ENCODE measurements at places on chromosomes 2 and 18. TPM values are rescaled to one million over a fixed set of nuclear protein-coding genes. Genes with fewer than 3 reads are reported as not detected.

Gene CRYGC
- total RNA-seq: not detected

Gene NAT8
- not detected for total RNA-seq

DNA sequence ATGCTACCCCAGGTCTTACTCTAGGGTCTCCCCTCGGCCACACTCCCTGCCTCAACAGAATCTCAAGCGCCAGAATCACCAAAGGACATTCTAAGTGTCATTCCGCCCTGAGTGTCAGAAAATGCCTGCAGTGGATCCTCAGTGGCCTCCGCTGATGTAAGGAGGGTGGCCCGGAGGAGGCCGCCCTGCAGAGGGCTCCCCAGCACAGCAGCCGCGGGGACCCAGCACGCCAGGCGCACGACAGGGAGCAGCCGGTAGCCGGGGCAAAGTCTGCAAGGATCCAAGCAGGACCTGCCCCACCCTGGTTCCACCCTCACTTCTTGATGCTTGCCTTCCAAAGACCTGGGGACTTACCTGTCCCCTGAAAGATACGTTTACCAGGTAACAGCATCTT lies 54.2 kb upstream of the ID2 start:
- no peak for DNase-seq

DNA sequence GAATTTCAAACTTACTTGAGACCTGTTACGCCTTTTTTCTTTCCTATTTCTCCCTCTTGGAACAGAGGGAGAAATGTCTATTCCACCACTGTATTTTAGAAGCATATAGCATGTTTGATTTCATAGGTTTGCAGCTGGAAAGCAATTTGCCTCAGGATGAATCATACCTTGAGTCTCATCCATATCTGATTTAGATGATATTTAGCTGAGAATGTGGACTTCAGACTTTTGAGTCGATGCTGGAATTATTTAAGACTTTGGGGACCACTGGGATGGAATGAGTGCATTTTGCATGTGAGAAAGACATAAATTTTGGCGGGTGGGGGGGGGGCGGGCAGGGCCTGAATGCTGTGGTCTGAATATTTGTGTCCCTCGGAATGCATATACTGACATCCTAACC lies 282.7 kb upstream of the STON1 start:
- DNase-seq: no peak

DNA sequence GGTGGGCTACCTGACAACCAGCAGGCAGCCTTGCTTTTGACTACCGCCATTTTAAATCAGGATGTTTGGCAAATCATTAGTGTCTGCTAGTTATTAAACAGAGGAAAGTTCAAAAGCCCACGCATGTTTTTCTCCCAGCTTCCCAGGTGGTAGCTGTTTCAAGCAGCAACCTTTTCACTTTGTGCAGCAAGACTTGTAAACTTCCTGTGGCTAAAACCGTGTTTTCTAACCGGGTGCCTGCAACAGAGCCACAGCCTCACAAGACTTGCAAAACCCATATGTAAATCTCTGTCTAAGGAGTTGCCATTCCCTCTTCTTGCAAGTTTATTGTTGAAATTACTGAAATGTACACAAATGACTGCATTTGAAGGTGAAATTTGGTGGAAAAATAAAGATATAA lies 633.1 kb downstream of the BCL11A start:
- no peak for DNase-seq

DNA sequence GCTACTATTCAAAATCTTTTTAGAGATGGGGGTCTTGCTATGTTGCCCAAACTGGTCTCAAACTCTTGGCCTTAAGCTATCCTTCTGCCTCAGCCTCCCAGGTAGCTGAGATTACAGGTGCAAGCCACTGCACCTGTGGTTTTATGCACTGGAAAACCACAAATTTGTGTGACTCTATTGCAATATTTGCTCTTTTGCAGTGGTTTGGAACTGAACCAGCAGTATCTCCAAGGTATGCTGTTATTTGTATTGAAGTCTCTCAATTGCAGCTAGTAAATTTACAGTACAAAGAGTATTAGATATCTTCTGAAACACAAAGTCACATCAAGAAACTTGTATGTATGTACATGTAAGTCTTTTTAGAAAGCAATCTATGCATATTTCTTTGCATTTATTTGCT lies 46.2 kb downstream of the PPP4R1 start:
- no peak for DNase-seq

Gene SCYGR4
- total RNA-seq: not detected

- no peak for DNase-seq
These were observed 623.2 kb upstream of the ID2 start for GRCh38 chr2:8058652-8059051.

GRCh38 chr2:118222672-118223421 lies 134.6 kb downstream of the INSIG2 start:
- no peak for DNase-seq

Gene TXNDC2
- not detected for total RNA-seq

Gene ADRA2B
- total RNA-seq: 0.04 TPM

- DNase-seq: no peak
These were observed 36.2 kb downstream of the DIPK1C start for GRCh38 chr18:74420926-74421325.

DNA sequence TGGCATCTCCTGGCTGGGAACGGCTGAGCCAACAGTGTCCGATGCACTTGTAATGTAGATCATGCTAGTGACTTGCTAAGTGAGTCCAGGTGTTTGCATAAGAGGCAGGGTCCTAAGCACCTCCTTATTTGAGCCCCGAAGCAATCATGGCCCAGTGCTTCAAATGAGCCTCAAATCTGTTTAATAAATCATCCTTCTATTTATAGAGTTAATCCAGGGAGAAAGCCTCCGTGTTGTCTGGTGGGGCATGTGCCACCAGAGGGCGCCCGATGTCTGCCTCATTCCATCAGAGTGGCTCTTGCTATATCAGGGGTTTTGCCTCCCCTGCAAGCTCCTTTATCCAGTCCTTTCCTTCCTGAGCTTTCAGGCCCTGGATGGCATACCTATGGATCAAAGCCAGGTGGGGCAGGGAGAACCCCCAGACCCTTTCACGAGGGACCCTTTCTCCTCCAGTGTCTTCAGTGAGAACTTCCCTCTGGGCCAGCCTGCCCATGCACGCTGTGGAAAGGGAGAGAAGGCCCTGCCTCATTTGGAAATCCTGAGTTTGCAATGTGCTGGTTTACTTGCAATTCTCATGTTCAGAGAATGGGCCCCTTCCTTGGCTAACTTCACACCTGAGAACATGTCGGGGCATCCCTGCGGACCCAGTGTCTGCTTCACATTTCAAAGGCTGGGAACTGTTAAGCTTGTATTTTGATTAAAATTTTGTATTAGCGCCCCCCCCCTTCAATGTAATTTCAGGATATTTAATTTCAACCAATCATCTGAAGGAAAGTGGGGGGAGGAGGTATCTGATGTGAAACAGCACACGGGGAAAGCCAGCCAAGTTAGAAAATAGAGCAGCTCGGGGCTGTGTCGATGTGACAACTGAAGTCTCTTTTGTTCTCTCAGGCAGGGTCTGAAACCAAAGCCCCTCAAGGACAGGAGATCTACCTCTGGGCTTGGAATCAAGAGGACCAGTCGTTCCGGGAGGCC lies 39.7 kb downstream of the RDH14 start:
- DNase-seq: no peak

GRCh38 chr2:24919506-24920097 lies 435 bp downstream of the ADCY3 start:
- DNase-seq: no peak

DNA sequence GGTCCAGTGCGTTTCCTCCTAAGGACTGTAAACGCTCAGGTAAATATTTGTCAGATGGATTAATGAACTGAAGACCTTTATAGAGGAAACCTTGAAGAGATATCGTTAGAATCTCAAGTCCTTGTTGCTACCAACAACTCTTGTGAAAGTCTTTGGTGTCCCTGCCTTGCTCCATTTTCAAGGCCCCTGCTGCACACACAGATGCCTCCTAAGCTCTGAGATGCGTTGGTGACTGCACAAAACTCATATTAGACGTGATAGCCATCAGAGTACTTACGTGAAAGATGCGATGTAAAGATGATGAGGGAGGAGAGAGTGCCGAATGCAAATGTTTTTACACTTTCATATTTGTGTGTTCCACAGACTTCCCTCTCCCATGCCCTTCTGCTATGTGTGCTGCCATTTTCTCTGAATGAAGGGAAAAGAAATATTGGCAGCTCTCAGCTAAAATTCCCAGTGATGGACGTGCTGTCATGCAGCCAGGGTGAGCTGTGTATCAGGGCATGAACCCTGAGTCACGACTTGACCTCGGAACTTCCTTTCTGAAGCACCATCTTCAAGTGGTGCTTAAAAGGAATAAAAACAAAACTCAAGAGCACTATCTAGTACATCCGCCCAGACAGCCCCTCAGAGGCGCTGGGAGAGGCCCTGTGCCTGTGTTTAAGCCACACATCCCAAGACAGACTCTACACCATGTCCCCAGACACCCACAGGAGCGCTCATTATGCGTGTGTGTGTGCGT lies 117.4 kb downstream of the FAM210A start:
- DNase-seq: no peak

DNA sequence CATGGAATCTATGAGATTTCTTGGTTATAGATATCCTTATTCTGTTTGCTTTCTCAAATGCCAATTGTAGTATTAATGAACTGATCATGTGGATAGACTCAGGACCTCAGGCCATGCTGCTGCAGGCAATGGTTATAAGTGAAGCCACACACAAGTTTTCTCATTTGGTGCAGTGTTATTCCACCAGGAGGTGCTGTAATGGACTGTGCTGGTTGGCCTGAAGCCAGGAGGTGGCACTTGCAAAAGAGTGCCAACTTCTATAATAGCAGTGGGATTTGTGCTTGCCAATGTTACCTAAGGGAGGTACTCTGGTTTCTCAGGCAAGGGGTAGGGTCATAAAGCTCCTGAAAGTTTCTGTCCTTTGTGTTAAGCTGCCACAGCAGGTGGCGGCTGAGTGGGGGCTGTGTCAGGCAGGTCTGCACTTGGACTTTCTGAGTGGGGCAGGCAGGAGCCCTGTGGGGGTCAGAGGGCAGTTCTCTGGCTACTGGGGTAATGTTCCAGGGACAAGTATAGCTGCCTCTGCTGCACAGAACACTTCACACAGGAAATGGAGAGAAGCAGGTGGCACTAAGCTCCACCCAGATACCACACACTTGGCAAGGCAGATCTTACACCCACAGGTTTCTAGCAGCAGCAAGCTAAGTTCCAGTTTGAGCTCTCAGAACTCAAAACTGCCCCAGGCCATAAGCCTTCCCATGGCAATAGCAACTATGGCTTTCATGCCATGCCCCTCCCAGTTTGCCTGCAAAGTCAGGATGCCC lies 352.6 kb upstream of the CWC22 start:
- DNase-seq: no peak

Gene C2orf74
- 8.7 TPM for total RNA-seq

GRCh38 chr2:141341444-141341843 lies 789.4 kb downstream of the LRP1B start:
- no peak for DNase-seq

GRCh38 chr2:44392338-44392943 lies 30.7 kb downstream of the CAMKMT start:
- DNase-seq: no peak

DNA sequence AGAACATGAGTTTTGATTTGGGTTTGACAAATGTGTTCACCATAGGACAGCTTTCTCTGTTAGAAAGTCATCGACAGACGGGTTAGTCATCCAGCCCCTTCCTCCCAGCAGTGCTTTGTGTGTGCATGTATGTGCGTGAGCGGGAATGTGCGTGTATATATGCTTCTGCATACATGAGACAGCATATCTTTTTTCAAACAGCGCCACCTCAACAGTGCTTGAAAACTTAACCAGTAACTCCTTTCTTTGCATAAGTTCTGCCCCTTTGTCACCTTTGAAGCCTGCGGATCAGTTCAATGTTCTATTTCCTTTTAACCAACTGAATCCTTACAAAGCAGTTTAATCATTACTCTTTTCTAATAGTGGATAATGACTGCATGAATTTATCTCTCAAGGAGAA lies 351.4 kb downstream of the LPIN1 start:
- no peak for DNase-seq

- no peak for DNase-seq
These were observed 32.0 kb downstream of the XDH start for GRCh38 chr2:31382452-31383120.

DNA sequence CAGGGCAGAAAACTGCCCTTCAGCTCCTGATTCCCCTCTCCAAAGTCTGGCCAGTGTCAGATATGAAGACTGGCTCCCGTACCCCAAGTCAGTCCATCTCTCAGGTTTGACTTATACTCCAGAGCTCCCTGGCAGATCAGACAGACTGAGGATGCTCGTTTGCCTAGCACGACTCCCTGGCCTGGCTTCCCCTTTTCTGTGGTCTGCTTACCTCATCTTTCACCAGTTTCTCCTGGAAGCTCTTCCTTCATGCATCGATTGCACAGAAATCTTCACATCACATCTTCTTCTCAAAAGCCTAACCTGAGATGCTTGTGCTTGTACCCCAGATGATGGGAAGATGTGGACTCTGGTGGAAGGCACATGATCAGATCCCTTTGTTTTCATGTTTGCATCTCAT lies 387.9 kb upstream of the POU3F3 start:
- no peak for DNase-seq

DNA sequence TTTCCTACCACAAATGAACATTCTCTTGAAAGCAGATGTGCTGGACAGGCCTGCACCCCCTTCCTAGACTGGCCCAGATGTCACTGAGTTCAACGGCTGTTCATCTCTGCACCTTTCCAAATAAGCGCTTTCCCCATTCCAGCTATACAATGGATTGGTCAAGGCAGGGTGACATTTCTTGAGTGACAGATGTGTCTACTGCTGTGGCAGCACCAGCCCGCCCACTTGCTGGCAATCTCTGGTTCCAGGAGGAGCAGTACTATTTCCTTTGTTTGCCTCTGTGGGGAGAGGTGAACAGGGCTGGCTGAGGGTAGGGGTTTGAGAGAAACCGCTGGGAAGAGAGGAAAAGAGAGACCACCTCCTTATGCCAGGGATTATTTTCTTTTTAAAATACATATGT lies 269.5 kb upstream of the POU3F3 start:
- DNase-seq: no peak

- no peak for DNase-seq
These were observed 208.1 kb downstream of the IKZF2 start for GRCh38 chr2:212943351-212943750.

- no peak for DNase-seq
These were observed 55.4 kb downstream of the EML4 start for GRCh38 chr2:42224422-42225067.

DNA sequence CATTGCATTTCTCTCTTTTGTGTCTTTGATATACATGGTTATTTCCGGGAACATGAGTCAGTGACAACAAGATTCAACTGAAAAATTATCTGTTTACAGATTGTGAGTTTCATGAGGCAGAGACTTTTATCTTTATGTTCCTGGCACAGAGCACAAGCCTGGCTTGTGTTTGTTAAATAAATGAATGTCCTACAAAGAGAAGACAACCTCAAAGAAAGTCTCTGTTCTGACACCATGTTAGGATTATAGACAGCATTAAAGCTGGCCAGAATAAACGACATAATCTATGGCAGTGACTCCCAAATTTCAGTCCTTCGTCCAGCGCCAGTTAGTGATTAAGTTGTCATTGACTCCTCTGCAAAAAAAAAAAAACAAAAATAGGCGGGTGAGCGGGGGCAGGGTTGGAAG lies 97.4 kb upstream of the DNAJC10 start:
- no peak for DNase-seq

DNA sequence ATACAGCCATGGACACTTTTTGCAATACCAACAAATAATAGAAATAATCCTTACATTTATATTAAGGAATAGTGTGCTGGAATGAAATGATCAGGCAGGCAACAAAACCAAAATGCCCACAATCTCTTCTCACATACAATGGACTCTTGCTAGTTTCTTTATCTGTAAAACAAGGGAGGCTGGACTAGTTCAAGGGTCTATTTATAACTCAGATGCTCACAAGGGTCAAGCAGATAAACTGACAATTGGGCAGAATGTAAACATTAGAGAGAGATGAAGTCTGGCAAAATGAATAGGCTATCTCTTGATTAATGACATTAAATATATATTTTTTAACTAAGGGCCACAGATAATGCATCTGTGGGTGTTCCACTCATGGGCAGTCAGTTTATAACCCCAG lies 11.4 kb downstream of the PPIL3 start:
- DNase-seq: no peak

Data from esophagus squamous epithelium (tissue), 5 donors.